Bronchial smooth muscle cell (primary cell): ENCODE measurements at places on chromosomes 7 and 10. TPM values are rescaled to one million over a fixed set of nuclear protein-coding genes. Genes with fewer than 3 reads are reported as not detected.

SFR1 gene
- 2.7 and 7.4 TPM in 2 replicates for total RNA-seq

PPP1R3A gene
- under 0.01 TPM in 1 of 2 replicates, not detected in the other for total RNA-seq

SRGN gene
- total RNA-seq: 47.3 and 81.2 TPM in 2 replicates

DYNC1I1 gene
- total RNA-seq: 0.17 and 0.47 TPM in 2 replicates

SLC16A12 gene
- under 0.01 and 0.16 TPM in 2 replicates for total RNA-seq
